H7 (cell line): ENCODE measurements at places on chromosomes 4 and X.

DNA sequence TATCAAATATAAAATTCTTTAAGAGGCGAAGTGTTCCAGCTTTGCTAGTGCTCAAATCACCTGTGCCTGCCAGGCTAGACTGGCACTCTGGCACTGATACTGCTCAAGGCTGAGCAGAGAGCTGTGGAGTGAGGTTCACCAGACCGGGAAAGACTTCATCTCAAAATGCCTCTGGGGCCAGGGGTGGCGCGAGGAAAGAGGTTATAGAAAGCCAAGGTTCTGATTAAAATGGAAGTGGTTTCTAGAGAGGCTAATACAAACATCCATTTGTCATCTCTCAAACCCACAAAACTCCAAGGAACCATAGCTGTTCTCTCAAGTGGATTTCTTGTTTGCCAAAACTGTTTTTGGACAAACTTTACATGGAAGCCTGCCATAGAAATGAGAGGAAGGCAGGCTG lies 41.5 kb downstream of the F11 start:
- no peak for DNase-seq

DNA sequence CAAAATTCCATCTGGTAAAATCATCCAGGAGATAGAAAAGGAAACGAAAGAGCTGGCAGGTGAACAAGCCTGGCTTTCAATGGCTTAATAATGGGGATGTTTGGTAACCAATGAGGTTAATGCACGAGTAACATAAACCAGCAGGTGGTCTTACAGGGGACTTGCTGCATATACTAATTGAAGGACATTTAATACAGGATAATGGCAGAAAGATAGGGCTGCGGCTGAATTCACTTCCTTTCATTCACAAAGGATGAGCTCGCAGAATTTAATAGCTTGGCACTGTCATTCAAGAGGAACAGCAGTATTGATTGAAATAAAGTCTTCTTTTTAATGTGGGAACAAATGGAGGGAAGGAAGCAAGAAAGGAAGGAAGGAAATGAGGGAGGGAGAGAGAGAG lies 156.3 kb upstream of the RAI2 start:
- peak; percentile 9 for DNase-seq

GRCh38 chr4:179698321-179698720 lies 2256.1 kb upstream of the AGA start:
- DNase-seq: no peak

DNA sequence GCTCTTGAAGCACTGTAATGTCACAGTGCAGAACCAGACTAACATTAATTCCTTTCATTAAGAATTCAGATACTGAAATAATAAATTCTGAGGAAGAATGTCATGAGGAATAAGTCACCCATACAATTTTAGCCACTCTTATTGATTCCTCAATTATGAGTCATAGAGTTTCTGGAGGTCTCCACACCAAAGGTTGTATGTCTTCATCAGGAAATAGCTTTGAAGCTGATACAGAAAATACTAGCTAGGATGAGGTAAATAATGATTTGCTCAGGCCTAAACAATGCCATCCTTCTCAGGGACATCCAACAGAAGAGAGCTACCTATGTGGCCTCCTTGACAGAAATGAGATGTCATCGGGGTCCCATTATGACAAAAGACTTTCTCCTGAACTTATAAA lies 238.8 kb downstream of the OR13H1 start:
- DNase-seq: no peak

DNA sequence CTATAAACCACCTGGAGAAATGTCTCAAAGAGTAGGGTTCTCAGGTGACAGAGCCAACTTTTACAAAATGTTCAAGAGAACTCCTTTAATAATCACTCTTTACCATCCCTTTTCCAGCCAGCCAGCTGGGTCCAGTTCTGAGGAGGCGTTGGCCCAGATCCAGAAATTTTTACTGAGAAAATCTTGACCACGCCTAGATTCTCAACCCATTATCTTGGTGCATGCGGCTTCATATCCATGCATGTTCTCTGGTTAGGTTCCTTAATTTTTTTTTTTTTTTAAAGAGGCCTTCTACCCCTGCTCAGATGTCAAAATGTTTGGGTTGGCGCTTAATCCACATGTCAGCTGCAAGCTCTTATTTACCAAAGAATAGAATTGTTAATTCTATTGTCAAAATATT lies 12.0 kb upstream of the MAP7D2 start:
- no peak for DNase-seq

GRCh38 chr4:164572877-164573279 lies 181.1 kb upstream of the SMIM31 start:
- DNase-seq: no peak

GRCh38 chr4:132651196-132651595 lies 497.9 kb upstream of the PCDH10 start:
- DNase-seq: no peak

DNA sequence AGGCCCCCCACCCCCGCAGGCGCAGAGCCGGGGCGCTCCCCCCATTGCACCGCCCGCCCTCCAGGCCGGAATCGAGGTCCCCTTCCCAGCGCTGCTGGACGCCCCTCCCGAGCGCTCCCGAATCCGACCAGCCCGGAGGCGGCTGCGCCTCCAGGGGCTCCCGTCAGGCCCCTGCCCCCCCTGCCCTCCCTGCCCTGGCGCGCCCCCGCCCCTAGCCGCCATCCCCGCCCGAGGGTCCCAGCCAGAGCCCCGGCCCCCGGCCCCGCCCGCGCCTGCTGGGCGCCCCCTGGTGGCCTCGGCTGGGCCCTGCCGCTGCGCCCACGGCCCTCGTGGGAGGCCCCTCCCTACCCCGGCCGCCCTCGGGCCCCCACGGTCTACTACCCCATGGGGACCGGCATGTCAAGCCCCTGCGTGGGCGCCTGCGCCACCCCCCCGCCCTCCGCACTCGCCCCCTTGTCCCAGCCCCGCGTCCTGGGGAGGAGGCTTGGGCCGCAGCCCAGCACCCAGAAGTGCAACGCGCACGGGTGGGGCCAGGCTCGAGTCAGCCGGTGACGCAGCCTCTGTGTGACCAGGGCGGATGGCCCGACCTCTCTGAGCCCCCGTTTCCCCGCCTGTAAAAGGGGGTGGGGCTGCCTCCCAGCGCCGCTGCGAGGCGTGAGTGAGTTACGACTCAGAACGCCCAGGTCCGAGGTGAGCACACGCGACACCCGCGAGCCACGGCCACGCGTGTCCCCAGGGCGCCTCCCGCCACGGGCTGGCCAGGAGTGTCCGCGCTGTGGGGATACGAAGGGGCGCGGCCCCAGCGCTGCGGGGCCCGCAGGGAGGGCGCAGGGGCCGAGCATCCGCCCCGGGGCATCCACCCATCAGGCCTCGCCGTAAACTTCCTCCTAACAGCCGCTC lies 104.9 kb downstream of the FAM53A start:
- DNase-seq: peak; percentile 95

- DNase-seq: no peak
These were observed 56.3 kb upstream of the LCORL start for GRCh38 chr4:18077808-18078207.

GRCh38 chr4:88756149-88756548 lies 58.5 kb upstream of the NAP1L5 start:
- DNase-seq: no peak

DNA sequence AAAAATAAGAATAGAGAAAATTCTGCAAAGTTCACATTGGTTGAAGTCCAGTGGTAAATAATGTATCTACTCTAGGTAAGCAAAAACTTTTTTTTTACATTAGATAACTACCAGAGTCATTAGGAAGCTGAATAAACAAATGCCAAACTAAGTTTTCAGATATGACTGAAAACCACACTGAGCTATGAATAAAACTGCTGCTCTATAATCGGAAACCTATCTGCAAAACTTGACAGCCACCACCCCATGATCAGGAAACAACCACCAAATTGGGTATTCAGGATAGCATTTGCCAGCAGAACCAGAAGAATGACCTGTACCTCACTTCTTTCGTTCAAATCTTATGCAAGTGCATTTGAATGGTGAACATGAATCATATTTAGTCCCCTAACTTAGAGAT lies 173.0 kb upstream of the TET2 start:
- DNase-seq: no peak

DNA sequence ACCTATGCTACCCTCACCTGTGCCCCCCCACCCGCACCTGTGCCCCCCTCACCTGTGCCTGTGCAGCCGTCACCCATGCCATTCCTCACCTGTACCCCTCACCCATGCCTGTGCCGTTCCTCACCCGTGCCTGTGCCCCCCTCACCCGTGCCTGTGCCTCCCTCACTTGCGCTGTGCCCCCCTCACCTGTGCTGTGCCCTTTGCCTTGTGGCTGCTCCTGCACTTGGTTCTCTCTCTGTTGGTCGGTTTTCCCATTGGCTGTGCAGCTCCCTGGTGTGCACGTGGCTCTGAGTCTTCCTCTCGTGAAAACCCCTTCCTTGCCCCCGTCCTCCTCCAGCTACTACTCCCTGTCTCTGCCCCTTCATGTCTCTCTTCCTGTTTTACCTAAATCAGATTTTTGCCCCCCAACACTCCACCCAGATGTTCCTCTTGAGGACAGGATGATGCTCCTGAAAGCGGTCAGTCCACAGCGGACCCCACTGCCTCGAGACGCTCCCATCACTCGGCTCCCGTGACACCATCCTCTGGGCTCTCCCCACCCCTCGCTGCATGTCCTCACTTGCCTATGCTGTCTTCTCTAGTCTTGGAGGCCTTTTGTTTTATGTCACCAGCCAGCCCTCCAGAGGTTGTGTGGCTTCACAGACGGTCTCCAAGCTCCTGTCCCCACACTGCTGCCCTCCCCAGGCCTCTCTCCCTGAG lies 6.8 kb downstream of the MAEA start:
- DNase-seq: peak; percentile 35

DNA sequence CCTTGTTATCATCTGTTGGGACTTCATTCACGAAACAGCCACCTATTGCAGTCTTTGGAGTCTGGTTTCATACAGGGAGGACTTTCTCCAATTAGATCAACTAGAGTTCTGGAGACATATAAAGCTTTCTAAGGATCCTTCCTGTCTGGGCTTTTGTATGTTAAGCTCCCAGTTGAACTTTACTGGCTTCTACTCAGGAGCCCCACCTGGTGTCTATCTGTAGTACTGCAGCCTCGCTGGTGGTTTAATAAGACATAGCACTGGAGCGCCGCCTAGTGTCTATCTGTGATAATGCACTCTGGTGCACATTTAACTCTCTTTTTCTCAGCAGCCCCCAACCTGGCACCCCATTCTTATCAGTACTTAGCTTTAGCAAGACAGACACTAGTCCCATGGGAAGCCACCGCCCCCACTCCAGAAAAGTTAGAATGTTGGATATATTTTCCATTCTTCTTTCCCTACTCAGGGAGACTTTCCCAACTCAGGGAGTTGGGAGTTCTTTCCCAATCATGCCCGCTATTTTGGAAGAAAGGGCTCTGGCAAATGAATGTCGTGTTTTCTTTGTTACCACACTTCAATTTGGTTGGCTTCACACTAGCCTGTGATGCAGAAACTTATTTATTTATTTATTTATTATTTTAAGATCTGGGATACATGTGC lies 36.9 kb upstream of the SYTL4 start:
- DNase-seq: peak; percentile 78

GRCh38 chr4:109810552-109811387 lies 4.8 kb upstream of the GAR1 start:
- peak; percentile 40 for DNase-seq
